Stimulated activated CD8-positive, alpha-beta memory T cell treated with anti-CD3 and anti-CD28 coated beads, Interleukin-7, amount 100 ng/mL, for 1 hour (primary cell): ENCODE measurements at places on chromosomes 5 and 9.

GRCh38 chr5:137822158-137822764 is 45.4 kb upstream of the MYOT start:
- DNase-seq, result no peak

DNA sequence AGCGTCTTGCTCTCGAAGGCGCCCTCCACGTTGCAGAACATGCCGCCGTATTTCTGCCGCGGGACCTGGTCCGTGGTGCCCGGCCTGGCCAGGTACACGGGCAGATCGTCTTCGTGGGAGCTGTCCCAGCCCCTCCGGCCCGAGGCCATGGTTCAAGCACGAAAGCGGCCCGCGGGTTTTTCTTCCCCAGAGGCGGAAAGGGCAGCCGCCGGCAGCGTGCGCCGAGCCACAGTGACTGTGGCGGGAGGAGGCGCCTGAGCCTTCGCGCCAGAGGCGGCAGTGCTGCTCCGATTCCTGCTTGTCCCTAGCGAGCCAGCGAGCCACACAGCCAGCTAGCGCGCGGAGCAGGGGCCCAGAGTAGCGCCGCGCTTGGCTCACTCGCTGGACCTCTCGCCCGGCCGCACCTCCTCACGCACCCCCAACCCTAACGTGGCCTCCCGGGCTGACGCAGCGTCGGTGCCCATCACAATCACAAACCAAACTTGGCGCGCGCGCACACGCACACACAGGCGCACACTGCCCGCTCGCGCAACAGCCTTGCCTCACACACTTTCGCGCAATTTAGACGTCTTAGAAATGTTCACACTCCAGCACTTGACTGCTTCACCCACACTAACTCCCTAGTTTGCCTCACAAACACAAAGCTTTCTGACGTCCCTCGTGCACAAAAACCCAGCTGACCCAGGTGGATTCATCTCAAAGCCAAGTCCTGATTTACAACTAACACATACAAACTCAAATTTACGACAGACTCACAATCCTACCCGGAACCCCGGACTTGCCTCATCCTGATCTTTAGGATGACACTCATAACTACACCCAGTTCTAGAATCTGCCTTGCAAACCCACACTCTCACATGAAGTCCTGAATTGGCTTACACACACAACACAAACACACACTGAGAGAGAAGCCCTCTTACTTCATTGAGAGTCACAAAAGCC is at the start of gene DPYSL3:
DPYSL3 (minus strand) TSS at position 359 of the 942 bp plus-strand sequence; CDS start at position 149, 210 bp downstream.
- DNase-seq, result no peak

- no peak for DNase-seq
These were observed 365.8 kb upstream of the ZNF608 start for GRCh38 chr5:125112196-125112595.

GRCh38 chr5:390623-391491 is 52.1 kb upstream of the EXOC3 start:
- no peak for DNase-seq

DNA sequence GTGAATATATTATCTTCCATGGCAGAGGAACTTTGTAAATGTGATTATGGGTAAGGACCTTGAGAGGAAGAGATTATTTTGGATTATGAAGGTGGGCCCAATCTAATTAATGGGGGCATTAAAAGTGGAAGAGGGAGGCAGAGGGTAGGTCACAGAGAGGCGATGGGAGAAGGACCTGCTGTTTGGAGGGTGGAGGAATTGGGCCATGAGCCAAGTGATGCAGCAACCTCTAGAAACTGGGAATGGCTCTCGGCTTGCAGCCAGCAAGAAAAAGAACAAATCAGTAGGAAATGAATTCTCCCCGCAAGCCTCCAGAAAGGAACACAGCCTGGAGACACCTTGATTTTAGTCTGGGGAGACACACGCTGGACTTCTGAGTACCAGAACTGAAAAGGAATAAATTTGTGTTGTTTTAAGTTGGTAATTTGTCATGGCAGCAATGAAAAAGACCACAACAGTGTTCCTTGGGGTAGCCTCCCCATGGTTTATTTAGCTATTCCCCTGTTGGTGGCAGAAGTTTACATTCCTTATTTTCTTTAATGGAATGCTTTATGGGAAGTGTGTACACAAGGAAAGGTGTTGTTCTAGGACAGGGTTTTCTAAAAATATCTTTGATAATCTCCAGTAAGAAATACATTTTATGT is 103.6 kb downstream of the HSPA4 start:
- DNase-seq, result no peak

DNA sequence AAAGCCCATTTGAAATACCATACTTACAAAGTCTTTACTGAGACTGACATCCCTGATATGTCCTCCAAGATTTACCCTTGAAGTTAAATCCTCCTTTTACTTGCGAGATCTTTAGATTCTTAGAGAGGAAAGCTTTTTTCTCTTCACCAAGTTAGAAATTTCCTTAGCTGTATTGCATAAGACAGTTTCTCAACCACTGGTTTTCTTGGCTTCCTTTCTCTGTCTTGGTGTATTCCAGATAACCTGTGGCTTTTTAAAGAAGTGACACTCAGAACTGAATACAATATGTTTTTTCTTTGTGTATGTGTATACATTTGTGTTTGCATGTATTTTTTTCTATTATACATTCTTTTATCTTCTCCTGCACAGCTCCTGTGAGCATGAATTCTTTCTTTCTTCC is 65.0 kb downstream of the SNCAIP start:
- no peak for DNase-seq

GRCh38 chr5:157748760-157749461 is 5.4 kb downstream of the LSM11 start:
- no peak for DNase-seq

- DNase-seq, result no peak
These were observed 216.6 kb downstream of the SGCD start for GRCh38 chr5:156543348-156544145.

DNA sequence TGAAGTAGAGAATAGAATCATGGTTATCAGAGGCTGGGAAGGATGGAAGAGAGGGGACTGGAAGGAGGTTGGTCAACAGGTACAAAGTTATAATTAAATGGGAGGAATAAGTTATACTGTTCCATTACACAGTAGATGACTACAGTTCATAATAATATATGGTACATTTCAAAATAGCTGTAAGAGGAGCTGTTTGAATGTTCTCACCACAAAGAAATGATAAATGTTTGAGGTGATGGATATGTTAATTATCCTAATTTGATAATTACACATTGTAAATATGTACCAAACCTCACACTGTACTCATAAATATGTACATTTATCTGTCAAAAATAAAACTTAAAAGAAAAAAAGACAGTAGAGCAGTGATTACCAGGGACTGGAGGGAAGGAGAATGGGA is 12.9 kb upstream of the PLAC8L1 start:
- no peak for DNase-seq

DNA sequence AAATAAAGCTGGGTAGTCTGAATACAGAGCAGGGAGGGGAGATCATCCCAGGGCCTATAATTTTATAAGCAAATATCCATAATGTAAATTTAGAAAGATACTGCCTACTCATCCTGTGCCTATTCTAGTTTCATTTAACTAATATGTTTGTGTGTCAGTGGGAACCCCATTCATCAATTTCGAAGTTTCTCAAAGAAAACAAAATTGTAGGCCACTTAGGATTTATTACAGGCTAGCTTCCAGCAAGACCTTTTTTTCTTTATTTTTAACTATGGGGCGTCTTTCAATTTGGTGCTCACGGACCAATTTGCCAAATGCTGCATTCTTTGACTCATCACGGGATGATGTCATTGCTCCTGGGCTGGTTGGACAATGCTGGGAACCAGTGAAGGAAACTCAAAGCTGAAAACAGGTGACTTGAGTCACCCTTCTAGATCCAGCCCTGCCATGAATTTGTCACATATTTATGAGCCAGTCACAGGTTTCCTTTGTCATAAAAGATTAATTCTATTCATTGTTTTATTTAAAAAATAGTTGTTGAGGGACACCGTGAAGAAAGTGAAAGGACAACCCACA is 13.4 kb downstream of the PCSK5 start:
- no peak for DNase-seq

DNA sequence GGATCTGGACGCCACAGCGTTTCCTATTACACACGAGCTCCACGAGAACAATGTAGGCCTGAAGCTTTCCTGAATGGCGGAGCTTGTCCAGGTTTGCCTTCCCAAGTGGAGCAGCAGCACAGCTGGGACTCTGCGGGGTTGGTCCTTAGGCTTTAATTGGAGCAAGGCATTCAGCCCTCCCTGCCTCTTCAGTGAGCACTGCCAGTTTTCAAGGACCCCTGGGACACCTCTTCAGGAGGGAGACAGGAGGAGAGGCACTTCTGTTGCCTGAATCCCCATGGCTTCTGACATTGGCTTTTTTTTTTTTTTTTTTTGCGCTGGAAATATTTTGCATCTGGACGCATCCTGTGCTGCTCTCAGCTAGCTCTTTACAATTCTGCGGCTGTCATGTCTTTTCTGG is 179.4 kb downstream of the SEMA6A start:
- no peak for DNase-seq

GRCh38 chr9:135414293-135414692 is 65.3 kb upstream of the PPP1R26 start:
- DNase-seq, result no peak

GRCh38 chr5:136033234-136033633 is 4.4 kb downstream of the TGFBI start:
- no peak for DNase-seq

DNA sequence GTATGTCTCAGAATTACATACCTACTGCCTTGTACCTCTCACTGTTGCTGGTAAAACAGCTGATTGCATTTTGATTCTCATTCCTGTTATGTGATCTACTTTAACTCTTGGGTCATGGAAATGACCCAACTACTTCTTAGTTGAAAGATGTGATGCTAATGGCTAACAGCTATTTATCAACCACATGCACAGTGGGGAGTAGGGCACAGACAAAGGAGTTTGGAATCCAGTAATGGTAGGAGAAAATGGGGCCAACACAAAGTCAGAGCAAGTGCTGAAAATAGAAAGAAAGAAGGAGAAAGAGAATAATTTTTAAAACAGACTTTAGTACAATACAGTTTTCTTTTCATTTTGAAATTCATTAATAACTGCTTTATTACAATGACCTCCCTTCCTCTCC is 241.0 kb downstream of the PTPRD start:
- DNase-seq, result no peak

DNA sequence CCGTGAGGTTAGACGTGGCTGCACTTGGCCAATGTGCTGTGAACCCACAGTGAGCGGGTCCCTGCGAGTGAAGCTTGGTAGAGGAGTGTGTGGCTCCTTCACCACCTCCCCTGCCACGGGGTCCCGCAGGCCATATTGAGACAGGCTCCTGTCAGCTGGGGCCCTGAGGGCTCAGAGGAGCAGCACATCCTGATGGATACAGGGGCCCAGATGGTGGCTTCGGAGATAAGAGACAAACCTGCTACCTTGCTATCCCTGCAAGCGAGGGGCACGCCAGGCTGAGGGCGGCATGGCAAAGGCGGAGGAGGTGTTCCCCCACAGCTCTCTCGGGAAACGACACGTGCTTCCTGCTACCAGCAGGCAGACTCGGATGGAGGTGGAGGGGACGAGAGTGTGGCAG is 33.1 kb downstream of the SLC6A3 start:
- DNase-seq, result no peak

DNA sequence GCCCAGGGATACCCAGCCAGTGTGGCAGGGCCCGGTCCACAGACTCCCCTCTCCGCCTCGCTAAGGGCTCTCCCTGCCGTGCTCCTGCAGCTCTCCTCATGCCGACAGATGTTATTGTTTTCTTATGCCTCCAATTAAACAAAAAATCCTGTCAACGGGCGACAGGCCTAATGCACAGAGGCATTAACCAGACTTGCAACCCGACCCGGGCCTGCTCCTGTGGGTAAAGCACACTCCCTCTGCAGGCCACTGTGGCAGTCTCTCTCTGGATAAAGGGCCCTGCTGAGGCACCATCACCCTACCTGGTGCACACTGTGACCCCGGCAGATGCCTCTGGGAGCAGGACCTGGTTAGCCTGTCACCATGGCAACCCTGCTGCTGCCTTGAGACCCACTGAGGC is 27.5 kb upstream of the HAND1 start:
- no peak for DNase-seq

GRCh38 chr5:57386958-57387357 is 95.7 kb downstream of the ACTBL2 start:
- no peak for DNase-seq

DNA sequence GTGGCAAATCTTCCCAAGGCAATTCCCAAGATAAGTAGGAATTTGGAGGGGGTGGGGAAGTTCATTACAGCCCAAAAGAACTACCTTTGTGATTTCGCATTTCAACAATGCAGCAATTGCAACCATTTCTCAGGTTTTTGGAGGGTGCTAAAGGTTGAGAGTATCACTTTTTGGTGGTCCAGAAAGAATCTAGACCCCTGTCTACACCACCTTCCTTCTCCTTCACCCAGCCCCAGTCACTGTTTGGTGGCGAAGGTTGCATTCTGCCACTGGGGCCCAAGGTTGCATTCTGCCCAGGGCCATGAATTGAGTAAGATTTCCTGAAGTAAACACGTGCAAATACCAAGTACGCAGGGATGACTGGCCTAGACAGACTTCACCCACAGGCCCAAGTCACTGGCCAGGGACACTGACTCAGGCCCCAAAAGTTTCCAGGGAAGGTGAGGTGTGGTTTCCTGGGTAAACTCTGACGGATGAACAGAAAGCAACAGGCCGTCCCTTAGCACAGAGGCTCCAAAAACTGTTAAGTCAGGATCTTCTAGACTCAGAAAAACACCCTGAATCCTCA is 5.7 kb downstream of the PDE6A start:
- DNase-seq, result no peak

DNA sequence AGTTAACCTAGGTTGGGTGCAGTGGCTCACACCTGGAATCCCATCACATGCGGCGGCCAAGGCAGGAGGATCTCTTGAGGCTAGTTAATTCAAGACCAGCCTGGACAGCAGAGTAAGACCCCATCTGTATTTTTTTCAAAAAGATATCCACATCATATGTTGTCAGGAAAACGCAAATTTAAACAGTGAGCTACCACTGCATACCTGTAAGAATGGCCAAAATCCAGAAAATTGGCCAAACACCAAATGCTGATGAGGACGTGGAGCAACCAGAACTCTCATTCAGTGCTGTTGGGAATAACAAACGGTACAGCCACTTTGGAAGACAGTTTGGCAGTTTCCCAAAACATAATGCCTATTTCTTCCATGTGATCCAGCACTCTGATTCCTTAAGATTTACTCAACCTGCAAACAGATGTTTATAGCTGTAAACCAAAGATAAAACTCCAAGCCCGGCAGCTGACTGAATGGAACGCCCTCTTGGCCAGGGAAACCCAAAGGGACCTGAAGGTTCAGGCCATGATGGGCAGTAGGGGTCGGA is 12.4 kb downstream of the CEL start:
- no peak for DNase-seq

- no peak for DNase-seq
These were observed 173.9 kb downstream of the WDR70 start for GRCh38 chr5:37552770-37553719.

DNA sequence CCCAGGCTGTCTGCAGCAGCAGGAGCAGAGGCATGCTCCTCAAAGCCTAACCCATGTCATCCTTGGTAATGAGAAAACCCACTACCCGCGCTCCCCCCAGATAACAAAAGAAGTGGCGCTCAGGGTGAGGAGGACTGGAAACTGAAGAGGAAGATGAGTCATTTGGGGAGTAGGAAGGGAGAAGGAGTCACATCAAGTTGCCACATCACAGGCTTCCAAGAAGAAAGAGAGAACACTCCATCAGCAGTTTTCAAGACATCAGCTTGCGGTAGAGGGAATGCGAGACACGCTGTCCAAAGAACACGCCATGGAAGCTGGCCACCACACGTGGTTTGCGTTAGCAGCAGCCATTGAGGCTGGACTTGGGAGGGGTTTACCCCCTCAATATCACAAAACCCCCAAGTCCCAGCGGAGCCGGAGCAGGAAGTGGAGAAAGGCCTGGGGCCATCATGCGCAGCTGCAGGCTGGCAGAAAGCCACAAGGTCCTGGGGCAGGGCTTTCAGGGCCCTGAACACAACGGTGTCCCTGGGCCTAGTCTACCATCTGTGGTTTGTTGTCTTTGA is 41.5 kb downstream of the SH3PXD2B start:
- DNase-seq, result no peak
